DMS79 (cell line): ENCODE measurements at places on chromosomes 5 and 9.
A peak's percentile ranks its signal among the peaks of the same experiment; 100 is the strongest.

GRCh38 chr5:113901718-113902117 is 388.2 kb downstream of the YTHDC2 start:
- no peak for DNase-seq

- DNase-seq, result no peak
These were observed 6.4 kb upstream of the TEX48 start for GRCh38 chr9:114688379-114688778.

GRCh38 chr5:33479311-33479710 is 38.5 kb downstream of the TARS1 start:
- no peak for DNase-seq

- DNase-seq, result no peak
These were observed 880 bp upstream of the UBAC1 start for GRCh38 chr9:135961811-135962695.

- no peak for DNase-seq
These were observed 273.5 kb downstream of the NR2F1-AS1 start for GRCh38 chr5:93307557-93307956.

DNA sequence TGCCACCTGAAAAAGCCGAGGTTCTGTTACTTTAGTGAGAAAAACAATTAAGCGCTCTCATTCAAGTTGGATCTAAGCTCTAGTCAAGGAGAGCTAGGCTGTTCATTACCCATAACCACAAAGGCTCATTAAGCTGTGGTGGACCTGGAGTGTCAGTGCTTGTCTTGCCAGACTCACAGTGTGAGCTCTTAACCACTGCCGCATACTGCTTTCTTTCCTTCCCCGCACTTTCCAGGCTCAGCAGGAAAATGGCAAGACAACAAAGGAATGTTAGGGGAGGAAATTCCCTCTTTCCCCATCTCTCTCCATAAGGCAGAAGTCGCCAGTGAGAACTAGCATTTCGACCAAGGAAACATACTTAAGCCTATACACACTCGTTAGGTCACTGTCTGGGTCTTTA is 467.3 kb downstream of the ENC1 start:
- DNase-seq, result peak; percentile 73

DNA sequence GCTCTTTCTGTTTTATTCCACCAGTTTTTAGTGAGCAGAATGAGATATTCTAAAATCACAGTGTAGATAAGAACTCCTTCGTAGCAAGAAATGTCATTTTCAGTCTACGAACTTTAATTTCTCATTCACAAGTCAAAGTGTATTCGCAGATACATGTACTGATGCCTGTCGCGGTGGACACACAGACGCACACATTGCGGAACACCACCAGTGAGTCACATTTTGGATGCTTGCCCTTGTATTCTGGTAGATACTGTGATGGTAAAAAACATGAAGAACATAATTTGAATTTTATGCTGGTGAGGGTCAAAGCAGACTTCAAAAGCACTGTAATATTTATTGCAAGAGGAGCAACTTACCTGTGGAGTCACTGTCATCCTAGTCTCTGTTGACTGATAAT is 4.7 kb upstream of the C9orf57 start:
- no peak for DNase-seq

- no peak for DNase-seq
These were observed 4.5 kb downstream of the ZNF608 start for GRCh38 chr5:124741711-124742496.

DNA sequence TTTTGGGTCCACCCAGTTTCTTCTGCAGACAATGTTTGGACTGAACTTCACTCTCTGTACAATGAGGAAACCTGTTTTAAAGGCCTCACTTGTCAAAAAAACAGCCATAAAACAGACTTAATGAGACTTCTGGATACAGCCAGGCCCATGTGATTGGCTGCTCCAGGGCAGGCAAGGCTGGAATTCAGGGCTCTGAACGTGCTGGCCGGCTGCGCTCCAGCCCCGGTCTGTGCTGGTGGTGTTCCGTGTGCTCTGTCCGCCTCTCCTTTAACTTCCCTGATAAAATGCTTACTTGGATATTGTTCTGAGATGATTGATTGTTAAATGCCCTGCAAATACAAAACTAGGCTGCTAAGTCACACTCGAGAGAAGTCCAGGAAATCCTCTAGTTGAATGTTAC is 131.2 kb upstream of the KLF4 start:
- no peak for DNase-seq
